ENCODE measurements at places on chromosomes 1 and 21. TPM values are rescaled to one million over a fixed set of nuclear protein-coding genes. Genes with fewer than 3 reads are reported as not detected.

ALPL gene
- 0.29 TPM for total RNA-seq

SYT6 gene
- total RNA-seq, result 0.13 TPM

UBE2U gene
- not detected for total RNA-seq

CRB1 gene
- 0.16 TPM for total RNA-seq

RGS18 gene
- not detected for total RNA-seq

S100A9 gene
- total RNA-seq, result not detected

BECN2 gene
- total RNA-seq, result not detected

FOXE3 gene
- not detected for total RNA-seq

EPS8L3 gene
- not detected for total RNA-seq

C1orf52 gene
- 19.7 TPM for total RNA-seq

PRKAA2 gene
- 2.9 TPM for total RNA-seq

PCP4 gene
- total RNA-seq, result 0.43 TPM

CA6 gene
- 0.26 TPM for total RNA-seq

LCK gene
- total RNA-seq, result not detected

FCAMR gene
- not detected for total RNA-seq

C1orf87 gene
- not detected for total RNA-seq

SERTAD4 gene
- 2.7 TPM for total RNA-seq

FGR gene
- not detected for total RNA-seq

SELENBP1 gene
- 1.4 TPM for total RNA-seq

CHML gene
- 11.6 TPM for total RNA-seq

LCE1A gene
- not detected for total RNA-seq

MARCKSL1 gene
- total RNA-seq, result 82.8 TPM

ADAMTS1 gene
- 15.9 TPM for total RNA-seq

TRPM2 gene
- total RNA-seq, result 0.37 TPM

FLG2 gene
- total RNA-seq, result not detected

All from SK-MEL-5 (cell line).